ENCODE measurements at places on chromosomes 5 and 9.

GRCh38 chr5:88207575-88207974 is 61.1 kb downstream of the TMEM161B start:
- DNase-seq: no peak

- no peak for DNase-seq
Measured at GRCh38 chr5:19322716-19323485, 665.1 kb downstream of the CDH18 start.

DNA sequence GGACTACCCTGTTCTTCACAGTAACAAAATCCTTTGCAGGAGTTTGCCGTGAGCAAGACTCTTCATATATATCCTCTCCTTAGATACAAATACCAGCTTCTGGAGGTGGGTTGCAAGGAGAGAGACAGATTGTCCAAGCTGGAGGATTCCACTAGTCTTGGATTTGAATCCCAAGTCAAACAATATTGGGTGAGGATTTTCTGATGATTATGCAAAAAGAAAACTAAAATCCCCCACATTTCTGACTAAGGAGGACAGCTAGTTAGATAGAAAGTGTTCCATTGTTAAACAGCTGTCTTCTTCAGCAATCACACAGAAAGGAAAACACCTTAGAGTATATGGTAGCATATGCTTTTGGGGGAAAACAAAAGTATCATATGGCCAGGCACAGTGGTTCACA is 54.2 kb downstream of the KLF4 start:
- no peak for DNase-seq

DNA sequence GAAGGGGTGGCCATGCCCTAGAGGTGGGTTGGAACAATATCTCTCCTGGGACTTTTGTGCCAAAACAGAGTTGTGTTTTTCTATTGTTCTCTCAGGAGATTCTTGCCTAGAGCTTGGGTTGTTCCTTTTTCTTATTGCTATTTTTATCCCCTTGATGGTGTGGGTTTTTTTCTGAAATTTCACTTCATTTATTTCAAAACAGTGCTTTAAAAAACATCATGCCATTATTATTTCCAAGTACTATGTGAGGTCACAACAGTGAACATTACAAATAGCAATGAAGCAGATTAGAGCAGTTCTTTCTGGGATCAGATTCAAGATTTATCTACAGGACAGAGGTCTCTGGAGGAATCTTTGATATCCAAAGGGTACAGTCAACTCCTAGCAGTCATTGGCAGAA is 76.6 kb downstream of the ACTBL2 start:
- no peak for DNase-seq

DNA sequence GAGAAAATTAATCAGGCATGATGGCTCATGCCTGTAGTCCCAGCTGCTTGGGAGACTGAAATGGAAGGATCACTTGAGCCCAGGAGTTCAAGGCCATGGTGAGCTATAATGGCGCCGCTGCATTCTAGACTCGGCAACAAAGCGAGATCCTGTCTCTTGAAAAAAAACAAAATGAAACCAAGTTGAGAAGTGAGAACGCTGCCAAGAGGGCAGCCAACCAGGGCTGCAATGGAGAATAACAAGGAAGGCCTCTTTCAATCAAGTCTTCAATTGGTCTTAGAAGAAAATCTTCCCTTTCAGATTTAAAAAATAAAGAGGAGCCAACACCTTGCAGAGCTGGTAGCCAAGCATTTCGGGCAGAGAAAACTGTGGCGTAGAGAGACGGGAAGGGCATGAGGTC is 14.7 kb downstream of the KIAA1958 start:
- no peak for DNase-seq

- DNase-seq: no peak
Measured at GRCh38 chr5:78587775-78588291, 60.7 kb downstream of the LHFPL2 start.

- DNase-seq: no peak
Measured at GRCh38 chr9:120609636-120610035, 29.7 kb upstream of the CDK5RAP2 start.

- peak; percentile 58 for DNase-seq
Measured at GRCh38 chr9:124012368-124013301, 1.1 kb downstream of the LHX2 start.

GRCh38 chr5:76180814-76181805 is 97.9 kb downstream of the SV2C start:
- no peak for DNase-seq

GRCh38 chr9:15357050-15357653 is 50.1 kb upstream of the TTC39B start:
- no peak for DNase-seq

GRCh38 chr5:3181671-3182070 is 414.0 kb upstream of the IRX1 start:
- DNase-seq: no peak

- peak; percentile 7 for DNase-seq
Measured at GRCh38 chr9:129273136-129273895, 95.3 kb upstream of the IER5L start.

- DNase-seq: no peak
Measured at GRCh38 chr5:38848637-38849036, 2.8 kb downstream of the OSMR start.

DNA sequence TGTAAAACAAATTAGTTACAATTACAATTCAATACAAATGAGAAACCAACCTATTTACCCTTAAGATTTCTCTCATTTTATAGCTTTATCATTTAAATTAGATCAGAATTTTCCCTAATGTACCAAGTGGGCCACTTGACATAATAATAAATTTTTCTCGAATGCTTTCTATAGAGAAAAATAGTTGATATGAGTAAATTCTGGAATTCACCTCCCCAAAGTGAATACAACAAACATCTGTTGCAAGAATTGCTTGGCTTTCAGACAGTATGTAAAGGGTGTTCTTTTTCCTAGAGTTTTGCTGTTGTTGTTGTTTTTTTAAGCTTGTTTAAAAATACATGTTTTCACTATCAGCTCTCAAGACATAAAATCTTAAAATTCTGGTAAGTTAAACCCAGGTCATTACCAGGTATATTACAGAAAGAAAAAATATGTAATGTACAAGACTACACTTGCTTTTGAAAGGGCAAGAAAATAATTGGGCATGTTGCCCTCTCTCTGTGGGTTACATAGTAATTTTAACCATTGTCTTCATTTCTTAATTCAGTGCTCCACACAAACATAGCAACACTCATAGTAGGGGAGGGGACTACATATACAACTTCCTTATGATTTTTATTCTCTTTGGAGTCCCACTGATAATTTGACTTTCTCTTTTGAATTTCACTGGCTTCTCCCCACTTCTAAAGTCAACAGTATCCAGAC is 200.6 kb downstream of the ARL15 start:
- DNase-seq: no peak

GRCh38 chr5:141753971-141754713 is 72.1 kb upstream of the ARAP3 start:
- peak; percentile 73 for DNase-seq

DNA sequence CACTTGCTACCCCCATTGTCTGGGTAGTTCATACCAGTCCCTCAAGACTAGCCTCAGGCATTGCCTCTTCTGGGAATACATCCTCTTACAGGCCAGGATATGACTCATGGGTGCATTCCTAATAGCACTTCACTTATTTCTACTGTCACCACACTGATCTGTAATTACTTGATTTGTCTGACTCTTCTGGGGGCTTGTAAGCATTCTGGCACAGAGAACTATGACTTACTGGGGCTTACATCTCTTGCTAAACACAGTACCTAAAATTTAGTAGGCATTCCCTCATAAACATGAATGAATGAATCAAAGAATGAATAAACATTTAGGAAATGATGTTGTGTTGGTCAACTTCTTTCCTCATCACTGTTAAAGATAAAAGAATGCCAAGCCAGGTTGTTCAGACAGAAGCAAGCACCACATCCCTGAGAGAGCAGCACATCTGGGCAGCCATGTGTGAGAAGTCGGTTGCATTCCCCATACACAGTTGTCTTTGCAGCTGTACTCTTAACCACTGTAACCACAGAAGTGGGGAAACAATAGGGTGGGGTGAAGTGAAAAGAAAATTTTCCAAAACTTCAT is 27.6 kb downstream of the IL7R start:
- DNase-seq: no peak

GRCh38 chr5:140690941-140691924 is at the start of the genes HARS1 and HARS2:
Gene HARS1, minus strand, starts transcription at chr5:140691370. Its CDS starts 66 bp downstream, at chr5:140691304.
Gene HARS2, plus strand, starts transcription at chr5:140691455. Its CDS starts 194 bp downstream, at chr5:140691649.
- DNase-seq: peak; percentile 93

GRCh38 chr5:158751961-158752655 is 347.6 kb downstream of the EBF1 start:
- DNase-seq: peak; percentile 21

DNA sequence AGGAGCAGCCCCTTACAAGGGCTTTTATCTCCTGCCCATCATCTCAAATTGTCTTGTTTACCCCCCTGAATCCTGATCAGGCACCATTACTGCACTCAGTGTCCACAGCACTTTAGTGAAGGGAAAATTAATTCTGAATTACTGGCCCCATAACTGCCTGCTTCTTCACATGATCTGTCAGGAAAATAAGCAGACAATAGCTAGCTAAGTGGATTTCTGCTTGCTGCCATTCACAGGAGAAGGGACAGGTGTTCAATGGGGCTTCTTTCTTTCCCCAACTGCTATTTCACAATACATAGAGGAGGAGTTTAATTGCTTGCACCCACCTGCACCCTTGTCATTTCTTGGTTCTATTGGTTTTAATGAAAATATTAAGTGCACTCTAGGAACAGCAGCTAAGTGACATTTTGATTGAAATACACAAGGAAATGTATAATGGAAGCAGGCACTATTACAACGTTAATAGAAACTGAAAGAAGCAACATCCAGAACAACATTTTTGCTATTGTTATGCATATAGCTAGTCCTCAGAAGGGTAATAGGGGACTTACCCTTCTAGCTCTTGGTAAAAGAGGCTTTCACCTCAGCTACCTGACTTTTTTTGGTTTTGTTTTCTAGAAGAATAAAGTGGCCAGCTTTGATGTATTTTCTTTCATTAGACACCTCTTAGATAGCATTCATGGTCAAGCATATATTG is 599.3 kb upstream of the TLE4 start:
- DNase-seq: no peak

DNA sequence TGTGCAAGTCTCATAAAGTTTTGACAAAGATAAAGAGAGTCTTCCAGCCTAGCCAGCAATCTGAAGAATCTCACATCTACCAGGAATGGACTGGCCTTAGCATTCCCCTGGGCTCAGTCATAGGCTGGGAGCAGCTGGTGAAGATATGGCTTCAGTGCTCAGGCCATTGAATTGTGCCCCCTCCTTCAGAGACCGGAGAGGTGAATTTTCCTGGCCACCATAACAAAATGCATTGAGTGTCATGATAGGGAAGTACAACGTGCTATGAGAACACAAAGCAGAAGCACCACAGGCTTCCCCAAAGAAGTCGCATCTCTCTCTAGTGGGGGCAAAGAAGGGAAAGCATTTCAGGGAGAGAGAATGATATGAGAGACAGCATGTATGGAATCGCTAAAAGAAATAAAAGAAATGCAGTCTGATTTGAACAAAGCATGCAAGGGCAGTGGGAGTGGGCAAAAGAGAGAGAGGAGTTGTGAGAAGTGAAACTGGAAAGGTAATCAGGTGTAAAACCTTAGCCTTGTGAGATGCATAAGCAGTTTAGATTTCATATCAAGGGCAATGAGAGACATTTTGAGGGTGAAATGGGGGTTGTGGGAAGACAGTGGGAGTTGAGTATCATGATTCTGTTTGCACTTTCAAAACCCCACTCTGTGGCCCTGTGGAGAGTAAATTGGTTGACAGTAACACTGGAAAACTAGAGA is 57.1 kb upstream of the NMUR2 start:
- DNase-seq: no peak

GRCh38 chr5:98031496-98031895 is 742.0 kb upstream of the RGMB start:
- DNase-seq: no peak

DNA sequence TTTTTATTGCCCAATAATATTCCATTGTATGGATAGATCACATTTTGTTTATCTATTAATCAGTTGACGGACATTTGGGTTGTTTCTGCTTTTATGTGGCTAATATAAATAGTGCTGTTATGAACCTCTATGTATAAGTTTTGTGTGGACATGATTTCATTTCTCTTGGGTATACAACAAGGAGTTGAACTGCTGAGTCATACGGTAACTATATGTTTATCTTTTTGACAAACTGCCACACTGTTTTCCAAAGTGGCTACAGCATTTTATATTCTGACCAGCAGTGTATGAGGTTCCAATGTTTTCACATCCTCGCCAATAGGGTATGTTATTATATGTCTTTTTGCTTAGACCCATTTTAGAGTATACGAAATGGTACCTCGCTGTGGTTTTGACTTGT is 264.3 kb downstream of the RFX3 start:
- no peak for DNase-seq

- no peak for DNase-seq
Measured at GRCh38 chr5:9365512-9365911, 180.4 kb downstream of the SEMA5A start.

GRCh38 chr5:169121630-169122420 is 179.1 kb downstream of the SLIT3 start:
- DNase-seq: no peak

DNA sequence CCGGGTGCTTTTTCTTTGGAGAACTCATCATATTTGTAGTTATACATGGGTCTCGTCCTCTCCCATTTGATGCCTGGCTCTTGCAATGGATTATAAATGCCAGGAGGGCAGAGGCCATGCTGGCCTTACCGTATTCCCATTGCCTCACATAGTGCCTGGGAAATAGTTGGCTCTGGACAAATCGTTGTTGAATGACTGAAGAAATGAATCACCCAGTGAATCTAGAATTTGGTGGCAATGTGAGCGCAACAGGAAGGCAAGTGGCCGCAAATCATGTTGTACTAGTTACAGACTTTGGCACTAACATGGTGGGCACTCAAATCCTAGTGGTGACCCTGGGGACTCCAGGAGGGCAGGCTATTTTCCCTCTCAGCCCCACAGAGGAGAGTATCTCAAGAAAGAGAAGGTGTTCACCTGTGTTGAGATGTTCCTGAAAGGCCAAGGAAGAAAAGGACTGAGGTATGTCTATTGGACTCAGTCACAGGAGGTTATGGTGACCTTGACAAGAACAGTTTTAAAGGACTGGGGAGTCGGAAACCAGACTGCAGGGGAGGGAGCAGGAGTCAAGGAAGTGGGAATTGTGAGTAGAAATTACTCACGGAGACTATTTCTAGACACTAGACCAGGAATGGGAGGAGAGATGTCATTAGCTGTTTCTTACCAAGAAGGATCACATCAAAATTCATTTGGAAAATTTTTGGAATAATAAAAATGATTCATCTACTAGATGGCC is 61.7 kb upstream of the COL15A1 start:
- DNase-seq: no peak

- no peak for DNase-seq
Measured at GRCh38 chr5:170252720-170253350, 20.1 kb downstream of the C5orf58 start.

GRCh38 chr5:162434281-162434680 is 366.7 kb downstream of the GABRG2 start:
- DNase-seq: no peak

- peak; percentile 98 for DNase-seq
Measured at GRCh38 chr5:1594357-1595106, 70.8 kb upstream of the LPCAT1 start.

Measured in GM13976 (cell line).